ENCODE measurements at places on chromosomes 7 and 10. TPM values are rescaled to one million over a fixed set of nuclear protein-coding genes. Genes with fewer than 3 reads are reported as not detected.

PHKG1 gene
- 2.6 TPM for total RNA-seq

KAZALD1 gene
- 15.9 TPM for total RNA-seq

NME8 gene
- 0.86 TPM for total RNA-seq

PTPN20 gene
- not detected for total RNA-seq

HABP2 gene
- not detected for total RNA-seq

NPTX2 gene
- total RNA-seq = 1.1 TPM

TRPV5 gene
- 0.29 TPM for total RNA-seq

GALNT17 gene
- total RNA-seq = 2.7 TPM

HDAC9 gene
- 32.2 TPM for total RNA-seq

TMEM225B gene
- total RNA-seq = 2.5 TPM

CALD1 gene
- 194 TPM for total RNA-seq

CALY gene
- total RNA-seq = 2.1 TPM

SCART1 gene
- 4.7 TPM for total RNA-seq

DNA sequence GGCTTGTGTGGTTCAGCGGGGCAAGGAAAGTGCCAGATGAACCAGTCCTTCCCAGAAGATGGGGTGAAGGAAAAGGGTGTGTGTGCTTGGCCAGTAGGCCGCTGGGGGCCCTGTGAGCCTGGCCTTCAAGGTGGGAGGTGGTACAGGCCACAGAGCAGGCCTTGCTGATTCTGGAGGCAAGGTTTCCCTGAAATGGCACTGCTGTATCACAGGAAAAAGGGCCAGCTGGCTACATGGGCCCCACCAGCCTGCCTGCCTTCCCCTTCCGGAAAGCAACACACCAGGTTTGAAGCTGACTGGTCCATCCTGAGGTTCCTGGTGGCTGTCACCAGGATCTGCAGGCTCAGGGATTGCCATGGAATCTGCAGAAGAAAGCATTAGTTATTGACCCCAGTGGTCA lies 12.5 kb downstream of the MMRN2 start:
- DNase-seq = no peak
- no peaks in the 10 kb centered on the region for H3K27me3 ChIP-seq
- peaks cover 27% of the 10 kb centered on the region for H3K4me1 ChIP-seq
- H3K4me3 ChIP-seq = no peak overlapping the region
- H3K36me3 ChIP-seq = peaks cover 3% of the 10 kb centered on the region
- peak overlapping the region; percentile 49 for H3K27ac ChIP-seq

- H3K27me3 ChIP-seq = peaks cover 11% of the 10 kb centered on the region
- H3K4me1 ChIP-seq = no peaks in the 10 kb centered on the region
Observed at GRCh38 chr10:124568848-124569622, 107.4 kb downstream of the LHPP start.

GRCh38 chr7:71843676-71844075 lies 568.5 kb downstream of the CALN1 start:
- no peaks in the 10 kb centered on the region for H3K36me3 ChIP-seq
- H3K4me1 ChIP-seq = peaks cover 23% of the 10 kb centered on the region
- peaks cover 26% of the 10 kb centered on the region for H3K27me3 ChIP-seq
- H3K4me3 ChIP-seq = no peak overlapping the region
- DNase-seq = no peak
- no peak overlapping the region for H3K27ac ChIP-seq

DNA sequence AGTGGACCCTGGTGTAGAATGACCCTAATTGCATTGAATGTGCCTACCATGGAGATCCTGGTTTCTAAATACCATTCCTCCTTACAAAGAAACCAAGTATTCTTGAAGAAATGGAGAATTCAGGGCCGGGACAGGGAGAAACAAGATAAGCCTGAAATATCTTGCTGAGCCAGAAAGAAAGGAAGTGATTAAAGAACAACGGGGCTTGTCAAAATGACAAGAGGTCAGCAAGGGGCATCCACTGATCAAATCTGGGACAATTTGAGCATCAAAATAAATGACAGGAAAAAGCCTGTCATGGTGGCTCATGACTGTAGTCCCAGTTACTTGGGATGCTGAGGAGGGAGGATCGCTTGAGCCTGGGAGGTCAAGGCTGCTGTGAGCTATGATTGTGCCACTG lies 8.1 kb downstream of the ABHD11 start:
- H3K4me1 ChIP-seq = peaks cover 5% of the 10 kb centered on the region
- H3K4me3 ChIP-seq = no peak overlapping the region
- no peak for DNase-seq
- no peaks in the 10 kb centered on the region for H3K27me3 ChIP-seq
- H3K27ac ChIP-seq = no peak overlapping the region
- H3K36me3 ChIP-seq = no peaks in the 10 kb centered on the region

DNA sequence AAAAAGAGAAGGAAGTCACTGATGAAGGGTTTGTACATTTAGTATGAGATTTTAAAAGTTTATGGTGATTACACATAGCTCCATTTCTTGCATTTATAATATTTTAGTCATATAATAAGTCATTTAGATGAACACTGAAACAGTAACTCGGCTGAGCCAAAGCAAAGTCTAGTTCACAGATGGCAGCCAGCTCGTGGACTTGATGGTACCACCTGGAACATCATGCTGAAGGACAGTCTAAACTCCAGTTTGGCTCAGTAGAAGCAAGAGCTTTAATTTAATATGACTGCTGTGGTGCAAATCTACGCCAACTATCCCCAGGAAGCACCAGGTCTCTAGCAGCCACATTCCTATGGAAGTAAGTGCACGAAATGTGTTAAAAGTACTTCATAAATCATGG lies 16.4 kb downstream of the SRI start:
- H3K27me3 ChIP-seq = no peaks in the 10 kb centered on the region
- no peak overlapping the region for H3K4me3 ChIP-seq
- no peaks in the 10 kb centered on the region for H3K4me1 ChIP-seq
- peaks cover 36% of the 10 kb centered on the region for H3K36me3 ChIP-seq
- no peak overlapping the region for H3K27ac ChIP-seq

DNA sequence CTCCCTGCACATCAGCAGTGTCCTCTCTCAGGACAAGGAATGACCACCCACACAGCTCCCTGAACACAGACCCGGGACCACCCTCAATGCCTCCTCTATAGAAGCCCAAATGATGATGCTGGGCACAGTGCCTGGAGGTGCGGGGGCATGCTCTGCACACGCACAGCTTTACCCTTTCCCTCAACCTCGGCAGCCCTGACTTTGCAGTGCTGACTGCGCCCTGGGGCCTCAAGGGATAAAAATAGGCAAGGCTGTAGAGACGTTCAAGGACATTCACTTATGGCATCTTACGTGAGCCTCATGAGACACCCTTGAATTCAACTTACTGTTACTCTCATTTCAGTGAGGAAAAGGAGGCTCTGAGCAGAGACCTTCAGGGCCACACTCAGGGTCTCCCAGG lies 521.6 kb upstream of the MGMT start:
- H3K27me3 ChIP-seq = no peaks in the 10 kb centered on the region
- no peak overlapping the region for H3K4me3 ChIP-seq
- peaks cover 1% of the 10 kb centered on the region for H3K4me1 ChIP-seq
- no peak for DNase-seq

DNA sequence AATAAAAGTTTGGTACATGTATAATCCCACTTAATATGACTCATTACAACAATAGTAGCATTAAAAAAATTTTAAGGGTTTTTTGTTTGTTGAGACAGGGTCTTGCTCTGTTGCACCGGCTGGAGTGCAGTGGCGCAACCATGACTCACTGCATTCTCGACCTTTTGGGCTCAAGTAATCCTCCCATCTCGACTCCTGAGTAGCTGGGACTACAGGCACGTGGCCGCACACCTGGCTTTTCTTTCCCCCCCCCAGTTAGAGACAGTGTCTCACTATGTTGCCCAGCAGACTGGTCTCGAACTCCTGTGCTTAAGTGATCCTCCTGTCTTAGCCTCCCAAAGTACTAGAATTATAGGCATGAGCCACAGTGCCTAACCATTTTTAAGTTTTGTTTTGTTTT lies 40.7 kb downstream of the KMT2C start:
- H3K27me3 ChIP-seq = no peaks in the 10 kb centered on the region
- H3K4me3 ChIP-seq = no peak overlapping the region
- no peak for DNase-seq
- H3K27ac ChIP-seq = no peak overlapping the region

GRCh38 chr10:124993736-124994451 lies 52.0 kb downstream of the ZRANB1 start:
- H3K27me3 ChIP-seq = no peaks in the 10 kb centered on the region
- no peak overlapping the region for H3K4me3 ChIP-seq
- H3K27ac ChIP-seq = no peak overlapping the region
- H3K36me3 ChIP-seq = peaks cover 51% of the 10 kb centered on the region

DNA sequence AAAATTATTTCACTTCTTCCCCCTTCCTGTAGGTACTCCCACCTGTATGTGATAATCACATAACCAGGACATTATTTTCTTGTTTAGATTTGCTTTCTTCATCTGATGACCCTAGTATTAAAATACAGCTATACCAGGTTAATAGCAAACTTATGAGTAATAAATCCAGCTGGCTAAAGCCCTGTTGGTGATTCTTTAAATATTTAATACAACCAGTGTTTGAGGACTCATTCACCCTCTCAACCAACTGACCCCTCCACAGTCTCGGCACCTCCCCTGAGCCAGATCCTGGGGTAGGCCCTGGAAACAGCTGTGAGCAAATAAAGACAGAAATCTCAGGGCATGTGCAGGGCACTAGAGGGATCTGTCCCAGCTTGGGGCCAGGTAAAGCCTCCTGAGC lies 58.5 kb downstream of the BLNK start:
- H3K27me3 ChIP-seq = peaks cover 4% of the 10 kb centered on the region
- no peak overlapping the region for H3K4me3 ChIP-seq
- no peak for DNase-seq
- no peaks in the 10 kb centered on the region for H3K36me3 ChIP-seq
- H3K27ac ChIP-seq = no peak overlapping the region

- no peak overlapping the region for H3K4me3 ChIP-seq
- peaks cover 10% of the 10 kb centered on the region for H3K36me3 ChIP-seq
- H3K27ac ChIP-seq = no peak overlapping the region
- no peaks in the 10 kb centered on the region for H3K27me3 ChIP-seq
- DNase-seq = no peak
- peaks cover 3% of the 10 kb centered on the region for H3K4me1 ChIP-seq
Observed at GRCh38 chr10:36188461-36188860, 546.4 kb upstream of the FZD8 start.

GRCh38 chr7:132390705-132391104 lies 185.6 kb downstream of the PLXNA4 start:
- no peaks in the 10 kb centered on the region for H3K36me3 ChIP-seq
- peaks cover 13% of the 10 kb centered on the region for H3K4me1 ChIP-seq
- no peak for DNase-seq
- H3K27me3 ChIP-seq = peaks cover 79% of the 10 kb centered on the region
- no peak overlapping the region for H3K4me3 ChIP-seq

DNA sequence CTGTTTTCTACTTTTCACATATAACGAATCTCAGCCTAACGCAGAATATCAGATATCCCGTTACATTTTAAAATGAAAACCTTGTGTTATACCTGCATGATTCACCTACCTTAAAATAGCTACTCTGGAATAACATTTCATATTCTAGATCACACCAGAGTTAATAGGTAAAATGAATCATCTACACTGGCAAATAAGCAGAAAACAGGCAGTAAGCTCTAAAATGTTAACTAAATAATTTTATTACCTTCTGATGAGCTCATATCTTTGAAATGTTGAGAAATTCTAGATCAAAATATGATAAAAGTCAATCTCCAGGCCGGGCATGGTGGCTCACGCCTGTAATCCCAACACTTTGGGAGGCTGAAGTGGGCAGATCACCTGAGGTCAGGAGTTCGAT lies 71.3 kb downstream of the CPEB3 start:
- H3K27ac ChIP-seq = no peak overlapping the region
- H3K4me3 ChIP-seq = no peak overlapping the region
- no peak for DNase-seq
- H3K36me3 ChIP-seq = no peaks in the 10 kb centered on the region

GRCh38 chr7:27399791-27400567 lies 157.4 kb downstream of the EVX1 start:
- peaks cover 3% of the 10 kb centered on the region for H3K4me1 ChIP-seq
- no peaks in the 10 kb centered on the region for H3K27me3 ChIP-seq
- H3K36me3 ChIP-seq = no peaks in the 10 kb centered on the region

GRCh38 chr10:5570979-5571810 lies 46.4 kb downstream of the CALML3 start:
- no peaks in the 10 kb centered on the region for H3K36me3 ChIP-seq
- H3K27ac ChIP-seq = no peak overlapping the region
- H3K4me1 ChIP-seq = peaks cover 36% of the 10 kb centered on the region
- H3K27me3 ChIP-seq = no peaks in the 10 kb centered on the region
- H3K4me3 ChIP-seq = no peak overlapping the region

- H3K4me3 ChIP-seq = no peak overlapping the region
- no peak for DNase-seq
- no peak overlapping the region for H3K27ac ChIP-seq
- no peaks in the 10 kb centered on the region for H3K27me3 ChIP-seq
Observed at GRCh38 chr7:69717221-69717620, 118.9 kb downstream of the AUTS2 start.

DNA sequence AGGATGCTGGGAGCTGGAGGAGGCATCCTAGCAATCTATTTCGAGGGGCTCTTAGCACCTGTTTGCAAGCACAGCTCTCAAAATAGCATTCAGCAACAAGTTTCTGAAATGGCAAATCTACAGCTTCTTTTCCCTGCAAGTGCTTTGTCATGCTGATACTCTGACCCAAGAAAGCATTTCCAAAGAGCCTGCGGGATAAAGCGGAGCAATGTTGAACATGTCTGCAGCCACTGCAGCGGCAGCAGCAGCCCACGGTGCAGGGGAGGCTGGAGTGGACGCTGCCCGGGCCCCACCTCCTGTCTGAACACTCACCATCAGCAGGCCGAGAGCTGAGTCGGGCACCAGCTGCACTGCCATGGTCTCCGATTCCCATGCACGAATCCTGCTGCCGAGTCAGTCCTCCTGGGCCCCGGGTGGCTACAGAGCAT lies 964 bp downstream of the FRMD4A start:
- DNase-seq = no peak
- H3K4me1 ChIP-seq = peaks cover 16% of the 10 kb centered on the region
- no peaks in the 10 kb centered on the region for H3K36me3 ChIP-seq
- peaks cover 17% of the 10 kb centered on the region for H3K27me3 ChIP-seq
- H3K4me3 ChIP-seq = peak overlapping the region; percentile 10

GRCh38 chr10:78512205-78512550 lies 478.5 kb downstream of the RPS24 start:
- H3K27me3 ChIP-seq = no peaks in the 10 kb centered on the region
- no peak for DNase-seq
- peaks cover 32% of the 10 kb centered on the region for H3K4me1 ChIP-seq

DNA sequence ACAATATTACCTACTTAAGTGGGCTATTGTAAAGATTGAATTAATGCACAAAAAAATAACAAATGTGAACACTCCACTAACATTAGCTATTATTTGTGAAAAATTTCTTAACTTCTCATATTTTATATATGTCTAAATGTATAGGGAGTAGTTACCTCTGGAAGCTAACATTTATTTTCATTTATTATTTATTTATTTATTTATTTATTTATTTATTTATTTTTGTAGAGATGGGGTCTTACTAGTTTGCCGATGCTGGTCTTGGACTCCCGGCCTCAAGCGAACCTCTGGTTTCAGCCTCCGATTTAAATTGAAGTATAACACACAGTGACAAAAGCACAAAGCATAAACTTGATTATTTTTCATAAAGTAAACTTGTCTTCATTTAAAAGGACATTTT lies 5.1 kb upstream of the SPOCK2 start:
- no peak overlapping the region for H3K27ac ChIP-seq
- H3K4me1 ChIP-seq = peaks cover 28% of the 10 kb centered on the region
- no peak for DNase-seq
- H3K36me3 ChIP-seq = peaks cover 13% of the 10 kb centered on the region

- no peaks in the 10 kb centered on the region for H3K27me3 ChIP-seq
- peaks cover 12% of the 10 kb centered on the region for H3K4me1 ChIP-seq
- no peak for DNase-seq
- no peak overlapping the region for H3K27ac ChIP-seq
Observed at GRCh38 chr7:14252458-14252857, 263.0 kb upstream of the ETV1 start.

- no peak for DNase-seq
- no peaks in the 10 kb centered on the region for H3K4me1 ChIP-seq
Observed at GRCh38 chr7:1447551-1448244, 11.6 kb downstream of the MICALL2 start.
